ENCODE measurements at places on chromosomes 6 and 20.

- DNase-seq: peak; percentile 30
Measured at GRCh38 chr20:62776692-62777527, 19.4 kb upstream of the MRGBP start.

DNA sequence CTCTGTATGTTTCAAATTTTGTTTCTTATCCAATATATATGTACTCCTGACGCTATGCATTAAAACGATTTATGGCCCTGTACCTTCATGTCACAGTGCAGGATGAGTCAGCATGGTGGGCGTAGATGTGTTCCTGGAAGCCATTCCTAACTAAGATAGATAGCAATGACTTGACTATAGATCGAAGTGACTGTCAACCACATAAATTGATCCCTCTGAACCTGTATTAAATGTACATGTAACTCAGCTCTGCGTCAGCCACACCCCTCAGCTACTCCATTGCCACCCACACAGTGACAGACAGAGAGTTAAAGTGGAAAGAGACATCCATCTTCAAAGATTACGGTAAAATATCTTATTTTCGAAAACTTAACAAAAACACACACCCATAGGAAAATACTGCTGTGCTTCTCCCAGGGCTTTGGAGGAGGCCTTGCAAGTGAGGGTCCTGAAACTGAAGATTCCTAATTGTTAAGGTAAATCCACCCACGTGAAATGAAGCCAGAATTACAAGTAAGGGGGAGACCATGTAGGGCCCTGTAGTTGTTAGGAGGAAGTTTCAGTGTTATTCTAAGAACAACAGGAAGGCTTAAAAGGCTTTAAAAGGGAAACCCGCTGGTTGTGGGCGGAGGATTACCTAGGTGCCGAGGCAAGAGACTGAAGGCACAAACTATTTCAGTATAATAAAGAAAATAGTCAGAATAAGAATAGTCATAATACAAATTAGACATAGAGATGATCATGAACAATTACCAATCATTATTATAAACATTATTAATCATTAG is 10.3 kb upstream of the RAD21L1 start:
- peak; percentile 35 for DNase-seq

DNA sequence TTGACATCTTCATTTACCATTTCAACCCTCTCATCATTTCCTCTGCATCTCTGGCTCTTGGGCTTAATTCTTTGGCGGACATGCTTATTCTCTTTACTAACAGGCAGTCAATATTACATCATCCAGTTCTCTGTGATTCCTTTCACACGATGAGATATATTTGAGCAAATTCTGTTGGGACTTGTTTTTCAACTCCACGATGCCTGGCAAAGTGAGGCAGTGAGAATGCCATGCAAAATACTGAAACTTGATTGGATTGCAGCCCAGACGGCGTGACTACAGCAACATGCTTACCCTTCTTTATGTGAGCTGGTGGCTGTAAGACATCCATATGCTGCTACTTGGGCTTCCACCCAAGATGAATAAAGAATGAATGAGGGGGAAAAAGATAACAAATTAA is 101.7 kb upstream of the SPACA1 start:
- no peak for DNase-seq

DNA sequence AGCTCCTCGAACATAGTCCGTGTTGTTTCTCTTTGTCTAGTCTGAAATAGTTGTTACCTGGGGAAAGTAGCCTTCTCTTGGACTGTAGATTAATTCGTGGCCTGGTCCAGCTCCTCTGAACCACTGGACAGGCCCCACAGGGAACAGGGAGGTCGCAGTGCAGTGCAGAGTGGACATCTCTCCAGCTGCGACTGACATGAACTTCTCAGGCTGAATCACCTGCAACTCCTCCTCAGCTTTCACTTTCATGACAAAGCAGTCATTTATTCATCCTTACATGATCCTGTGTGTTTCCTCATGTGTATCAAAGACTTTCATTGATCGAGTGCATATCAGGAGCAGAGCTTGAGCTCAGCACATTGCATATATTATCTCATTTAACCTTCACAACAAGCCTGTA is 19.1 kb upstream of the SIRPG start:
- DNase-seq: no peak

DNA sequence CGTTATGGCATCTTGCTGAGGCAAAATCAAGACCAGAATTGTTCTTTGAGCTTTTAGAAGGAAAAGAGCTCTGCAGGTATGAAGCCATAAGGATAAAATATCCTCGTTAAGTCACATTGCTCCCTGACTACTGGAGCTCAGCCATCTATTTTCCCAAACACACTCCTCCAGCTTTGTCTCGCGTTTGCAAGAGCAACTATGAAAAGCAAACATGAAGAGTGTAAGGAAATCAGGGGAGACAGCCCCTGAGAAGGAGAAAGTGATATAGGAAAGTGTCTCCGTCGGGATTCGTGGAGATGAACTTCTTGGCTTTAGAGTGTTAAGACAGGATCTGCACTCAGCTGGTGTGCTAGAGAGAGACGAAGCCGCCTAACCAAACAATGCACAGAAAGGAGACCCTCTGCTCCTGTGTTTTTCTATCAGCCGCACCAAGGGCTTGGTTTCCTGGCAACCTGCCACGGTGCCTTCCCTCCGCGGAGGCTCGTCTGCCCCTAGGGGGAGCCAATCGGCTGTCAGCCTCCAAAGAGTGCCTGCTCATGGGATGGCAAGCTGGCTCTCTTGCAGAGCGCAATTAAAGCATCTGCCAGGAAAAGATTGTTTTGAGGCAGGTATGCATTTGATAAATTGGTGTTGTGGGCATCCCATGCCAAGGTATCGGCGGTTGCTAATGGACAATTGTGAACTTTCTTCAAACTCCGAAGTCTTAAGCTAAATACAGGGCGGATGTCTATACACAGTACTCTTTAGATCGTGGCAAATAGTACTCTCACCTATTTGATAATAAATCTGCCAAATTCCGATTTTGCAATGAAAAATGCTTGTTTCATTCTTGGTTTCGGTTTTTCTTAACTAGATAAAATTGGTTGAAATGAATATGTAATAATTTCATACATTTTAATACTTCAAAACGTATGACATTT is 603.2 kb downstream of the RNF144B start:
- DNase-seq: no peak

- DNase-seq: no peak
Measured at GRCh38 chr6:93820465-93821082, 401.2 kb upstream of the EPHA7 start.

DNA sequence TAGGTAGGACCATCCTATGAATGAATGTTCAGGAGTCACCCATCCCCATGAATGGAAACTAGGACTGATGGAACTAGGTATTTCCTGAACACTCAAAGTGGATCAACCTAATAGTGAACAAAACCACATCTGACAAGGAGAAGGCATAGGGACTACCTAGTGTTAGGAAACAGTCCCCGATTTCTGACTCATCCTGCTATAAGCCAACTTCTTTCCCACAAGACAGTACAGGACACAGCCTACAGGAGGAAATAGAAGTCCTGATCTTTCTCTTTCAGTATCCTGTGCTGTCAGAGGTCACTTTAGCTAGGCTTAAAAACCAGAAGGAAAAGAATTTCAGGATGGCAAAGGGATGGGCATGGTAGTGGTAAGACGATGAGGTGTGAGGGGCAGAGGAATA is 19.5 kb upstream of the GMDS start:
- DNase-seq: no peak

DNA sequence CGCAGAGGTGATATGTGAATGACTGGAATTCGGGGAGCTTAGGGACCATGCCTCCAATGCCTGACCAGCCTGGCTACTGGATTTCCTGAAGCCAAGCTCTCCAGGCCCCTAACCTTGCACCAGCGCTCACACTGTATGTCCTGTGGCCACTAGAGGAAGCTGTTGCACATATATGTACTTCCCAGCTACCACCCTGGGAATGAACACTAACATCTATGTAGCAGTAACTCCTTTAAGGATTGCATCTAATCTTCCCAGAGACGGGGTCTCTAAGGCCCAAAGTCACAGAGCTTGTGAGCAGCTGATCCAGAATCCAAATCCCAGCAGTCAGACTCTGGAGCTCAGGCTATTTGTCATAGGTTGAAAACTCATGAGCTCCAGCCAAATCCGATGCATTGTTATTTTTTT is 20.4 kb upstream of the BPIFB1 start:
- no peak for DNase-seq

GRCh38 chr6:35694462-35694861 is 5.7 kb upstream of the FKBP5 start:
- DNase-seq: no peak

GRCh38 chr6:40947876-40948526 is 91.0 kb downstream of the UNC5CL start:
- no peak for DNase-seq

DNA sequence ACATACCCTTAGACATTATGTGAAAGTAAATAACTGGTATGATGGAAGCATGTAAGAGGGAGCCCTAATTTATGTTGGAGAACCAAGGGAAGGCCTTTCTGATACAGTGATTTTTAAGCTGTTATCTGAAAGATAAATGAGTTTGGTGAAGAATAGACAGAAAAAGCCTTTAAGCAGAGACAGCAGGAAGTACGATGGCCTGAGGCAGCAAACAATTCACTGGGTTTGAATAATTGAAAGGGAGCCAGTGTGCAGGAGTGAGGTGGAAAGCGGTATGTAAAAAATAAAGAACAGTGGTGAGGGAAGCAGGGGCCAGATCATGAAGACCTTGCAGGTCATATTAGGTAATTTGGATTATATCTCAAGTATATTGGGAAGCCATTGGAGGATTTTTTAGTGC is 4.1 kb upstream of the RAB23 start:
- DNase-seq: no peak

DNA sequence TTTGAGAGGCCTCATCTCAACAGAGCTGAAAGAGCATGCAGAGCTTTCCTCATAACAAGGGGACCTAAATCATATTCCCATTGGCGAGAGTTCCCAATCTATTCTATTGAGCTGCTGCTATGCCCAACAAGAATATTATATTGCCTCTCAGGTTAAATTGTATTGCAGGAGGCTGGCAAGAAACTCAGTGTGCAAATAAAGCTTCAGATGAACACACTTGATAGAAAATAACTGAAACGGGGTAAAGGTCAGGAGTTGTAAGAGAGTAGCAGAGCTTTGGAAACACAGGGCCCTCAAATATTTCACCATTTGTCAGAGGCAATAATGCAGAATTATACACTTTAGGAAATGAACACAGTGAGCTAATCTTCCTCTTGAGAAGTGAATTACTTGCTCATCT is 364.3 kb upstream of the SPTLC3 start:
- DNase-seq: no peak

DNA sequence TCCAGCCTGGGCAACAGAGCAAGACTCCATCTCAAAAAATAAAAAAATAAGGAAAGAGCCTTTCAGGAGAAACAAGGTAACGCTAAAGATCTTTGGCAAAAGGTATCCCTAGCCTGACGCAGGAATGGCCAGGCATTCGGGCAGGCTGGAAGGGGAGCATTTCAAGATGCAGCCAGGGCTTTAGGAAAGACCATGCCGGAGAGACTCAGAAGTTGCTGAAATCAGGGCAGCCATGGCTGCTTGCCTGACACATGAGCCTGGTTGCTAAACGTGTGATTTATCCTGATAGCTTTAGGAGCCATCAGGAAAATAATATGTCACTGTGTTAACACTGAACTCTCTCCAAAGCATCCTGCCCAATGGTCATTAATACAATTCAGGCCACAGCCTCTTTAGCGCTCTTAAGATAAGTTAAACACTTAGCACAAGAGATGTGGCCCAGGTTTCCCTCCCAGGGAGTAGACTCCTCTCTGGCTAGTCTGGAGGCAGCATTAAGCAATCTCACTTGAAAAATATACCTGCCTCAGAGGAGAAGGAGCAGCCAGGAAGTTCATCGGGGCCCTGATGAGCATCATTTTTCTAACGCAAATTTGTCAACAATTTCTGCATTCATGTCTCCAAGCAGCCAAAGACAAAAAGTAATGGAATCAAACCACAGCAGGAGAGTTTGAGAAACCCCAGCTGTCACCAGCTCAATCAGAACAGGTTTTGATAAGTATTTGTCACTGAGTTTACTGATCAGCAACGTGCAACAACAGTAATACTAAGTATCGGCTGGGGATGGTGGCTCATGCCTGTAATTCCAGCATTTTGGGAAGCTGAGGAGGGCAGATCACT is 200.0 kb downstream of the ZMYND8 start:
- no peak for DNase-seq

DNA sequence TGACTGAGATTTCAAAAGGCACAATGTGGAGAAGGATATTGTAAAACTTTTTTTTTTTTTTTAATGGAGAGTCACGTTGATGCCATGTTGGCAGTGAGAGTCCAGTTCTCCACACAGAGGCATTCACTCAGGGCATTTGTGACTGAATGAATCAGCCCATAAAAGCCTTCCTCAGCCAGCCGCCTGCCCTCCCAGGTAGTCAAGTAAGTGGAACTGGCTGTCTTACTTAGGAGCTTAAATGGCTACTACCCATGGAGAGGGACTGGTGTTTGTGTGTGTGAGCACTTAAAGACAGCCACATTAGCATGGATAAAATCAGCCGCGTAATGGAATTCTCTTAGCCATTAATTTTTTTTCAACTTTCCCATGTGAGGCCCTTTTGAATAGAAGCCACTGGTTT is 12.6 kb downstream of the AAR2 start:
- no peak for DNase-seq

GRCh38 chr6:46626228-46626909 is 26.2 kb downstream of the CYP39A1 start:
- DNase-seq: no peak

- DNase-seq: no peak
Measured at GRCh38 chr6:166929542-166930189, 26.7 kb downstream of the RNASET2 start.

DNA sequence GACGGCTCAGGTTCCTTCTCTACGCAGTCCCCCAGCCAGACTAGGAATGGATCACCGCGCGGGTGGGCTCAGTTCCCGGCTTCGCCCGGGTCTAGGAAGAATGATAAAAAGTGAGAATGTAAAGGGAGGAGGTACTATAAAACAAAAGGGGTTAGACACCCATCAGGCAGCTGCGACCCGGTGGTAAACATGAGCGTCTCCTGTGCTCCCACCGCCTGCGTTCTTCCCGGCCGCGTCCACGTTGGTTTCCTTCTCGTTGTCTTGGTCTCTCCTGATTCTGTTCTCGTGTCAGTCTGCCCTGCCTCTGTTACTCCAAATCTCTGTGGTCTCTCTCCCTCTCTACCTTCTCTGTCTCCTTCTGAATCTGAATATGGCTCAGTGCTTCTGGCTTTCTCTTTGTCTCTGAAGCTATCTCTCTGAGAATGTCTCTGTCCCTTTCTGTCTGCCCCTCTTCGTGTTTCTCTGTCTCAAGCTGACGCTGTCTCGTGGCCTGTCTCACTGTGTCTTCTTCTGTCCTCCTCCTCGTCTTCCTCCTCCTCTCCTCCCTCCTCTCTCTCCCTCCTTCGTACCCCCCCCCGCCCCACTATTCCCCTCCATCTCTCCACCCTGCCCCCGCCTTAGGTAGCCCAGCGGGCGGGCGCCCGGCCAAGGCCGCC is 41.6 kb upstream of the FOXP4 start:
- DNase-seq: no peak

- DNase-seq: no peak
Measured at GRCh38 chr6:168001029-168001332, 3.5 kb downstream of the KIF25 start.

GRCh38 chr20:10951904-10952303 is 278.1 kb upstream of the JAG1 start:
- no peak for DNase-seq

GRCh38 chr20:15113144-15113773 is 775.8 kb upstream of the FLRT3 start:
- no peak for DNase-seq

- DNase-seq: no peak
Measured at GRCh38 chr20:50745634-50746137, 14.3 kb downstream of the PARD6B start.
